ENCODE measurements at places on chromosomes 1 and 21.

DNA sequence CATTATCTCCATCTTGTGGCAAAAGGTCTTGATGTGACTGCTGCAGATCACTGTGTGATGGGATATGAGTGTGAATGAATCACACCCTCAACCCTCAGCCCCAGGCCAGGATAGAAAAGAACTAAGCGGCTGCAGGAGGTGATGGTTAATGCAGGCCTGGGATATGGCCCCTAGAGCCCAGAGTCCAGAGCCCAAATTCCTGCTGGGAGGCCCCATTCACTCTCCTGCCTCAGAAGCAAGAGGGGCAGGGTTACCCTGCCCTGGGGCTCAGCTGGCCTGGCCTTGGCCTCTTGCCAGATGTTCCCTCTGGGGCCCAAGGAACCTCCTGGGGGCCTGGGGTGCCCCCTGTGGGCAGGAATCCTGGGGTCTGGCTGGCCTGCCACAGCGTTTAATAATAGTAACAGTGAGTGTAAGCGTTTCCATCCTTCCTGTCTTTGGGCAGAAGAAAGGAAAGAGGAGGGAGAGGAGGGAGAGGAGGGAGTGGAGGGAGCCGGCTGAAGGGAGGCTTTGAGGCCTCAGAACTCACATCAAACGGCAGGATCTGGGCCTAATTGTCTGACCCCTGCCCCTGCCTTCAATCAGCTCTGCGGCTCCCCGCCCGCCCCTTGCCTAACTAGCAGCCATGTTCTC lies 26.2 kb downstream of the DMAP1 start:
- no peak for DNase-seq

GRCh38 chr1:237478082-237478481 lies 412.6 kb downstream of the ZP4 start:
- DNase-seq, result no peak

DNA sequence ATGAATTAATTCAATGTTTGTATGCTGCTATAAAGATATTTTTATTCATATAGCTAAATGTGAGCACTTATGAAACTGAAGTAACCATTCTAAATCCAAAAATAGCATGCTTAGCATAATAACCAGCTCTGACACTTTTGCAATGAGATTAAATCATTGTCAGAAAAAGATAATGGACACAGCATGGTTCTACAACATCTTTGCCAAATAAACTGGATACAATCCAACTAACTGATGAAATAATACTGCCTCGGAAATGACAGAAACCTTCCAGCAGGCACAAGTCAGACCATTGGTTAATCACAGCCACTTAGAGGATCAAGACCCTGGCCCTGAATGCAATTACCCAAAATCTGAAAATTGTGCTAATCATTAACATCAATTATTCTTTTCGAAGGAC lies 592.7 kb upstream of the ADGRL4 start:
- DNase-seq, result no peak

DNA sequence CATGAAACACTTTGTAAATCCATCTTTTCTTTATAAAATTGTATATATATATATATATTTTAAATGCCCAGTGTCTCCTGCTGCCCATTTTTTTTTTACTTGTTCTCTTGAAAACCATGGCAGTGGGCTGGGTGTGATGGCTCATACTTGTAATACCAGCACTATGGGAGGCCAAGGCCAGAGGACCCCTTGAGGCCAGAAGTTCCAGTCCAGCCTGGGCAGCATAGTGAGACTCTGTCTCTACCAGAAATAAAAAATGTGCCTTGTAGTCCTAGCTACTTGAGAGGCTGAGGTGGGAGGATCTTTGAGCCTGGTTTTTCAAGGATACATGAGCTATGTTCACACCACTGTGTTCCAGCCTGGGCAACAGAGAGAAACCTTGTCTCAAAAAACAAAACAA lies 62.2 kb downstream of the HS2ST1 start:
- DNase-seq, result no peak

GRCh38 chr1:10052347-10052746 lies 19.6 kb downstream of the UBE4B start:
- DNase-seq, result no peak
